ENCODE measurements at places on chromosomes 3 and 15. TPM values are rescaled to one million over a fixed set of nuclear protein-coding genes. Genes with fewer than 3 reads are reported as not detected.

DNA sequence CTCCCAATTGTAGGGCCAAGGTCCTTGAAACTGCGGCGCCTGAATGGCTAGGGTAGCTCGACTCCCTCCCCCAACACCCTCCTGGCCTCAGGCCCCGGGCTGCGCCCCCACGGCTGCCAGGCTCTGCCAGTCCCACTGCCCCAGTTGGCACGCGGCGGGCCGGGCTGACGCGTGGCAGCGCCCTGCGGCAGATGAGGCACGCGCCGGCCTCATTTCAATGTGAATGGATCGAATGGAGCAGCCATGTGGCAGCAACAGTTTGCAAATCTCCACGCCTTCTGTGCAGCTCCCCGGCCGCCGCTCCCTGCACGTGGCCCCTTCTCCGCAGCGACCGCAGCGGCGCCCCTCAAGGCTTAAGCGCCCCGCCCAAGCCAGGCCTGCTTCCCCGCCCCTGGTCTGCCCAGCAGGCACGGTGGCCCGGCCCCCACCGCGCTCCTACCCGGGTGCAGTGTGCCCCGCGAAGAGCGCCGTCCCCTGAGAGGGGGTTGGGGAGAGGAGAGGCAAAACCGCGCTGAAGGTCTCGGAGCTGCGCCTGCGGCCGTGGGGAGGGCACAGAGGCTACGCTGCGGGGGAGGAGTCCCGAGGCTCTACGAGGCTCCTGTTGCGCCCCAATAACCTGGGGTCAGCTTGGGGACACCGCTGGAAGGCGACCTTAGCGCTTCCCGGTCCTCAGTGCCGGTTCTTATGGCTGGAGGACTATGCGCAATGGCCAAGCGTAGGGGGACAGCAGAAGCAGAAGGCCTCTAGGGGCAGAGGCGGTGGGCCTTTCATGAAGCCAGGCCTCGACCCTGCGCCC, 3.1 kb upstream of the DLL4 start:
- no peak for DNase-seq

GRCh38 chr3:171810629-171811294, 479 bp upstream of the PLD1 start:
- no peak for DNase-seq

GRCh38 chr3:42680806-42681205, 4.5 kb upstream of the KLHL40 start:
- no peak for DNase-seq

DNA sequence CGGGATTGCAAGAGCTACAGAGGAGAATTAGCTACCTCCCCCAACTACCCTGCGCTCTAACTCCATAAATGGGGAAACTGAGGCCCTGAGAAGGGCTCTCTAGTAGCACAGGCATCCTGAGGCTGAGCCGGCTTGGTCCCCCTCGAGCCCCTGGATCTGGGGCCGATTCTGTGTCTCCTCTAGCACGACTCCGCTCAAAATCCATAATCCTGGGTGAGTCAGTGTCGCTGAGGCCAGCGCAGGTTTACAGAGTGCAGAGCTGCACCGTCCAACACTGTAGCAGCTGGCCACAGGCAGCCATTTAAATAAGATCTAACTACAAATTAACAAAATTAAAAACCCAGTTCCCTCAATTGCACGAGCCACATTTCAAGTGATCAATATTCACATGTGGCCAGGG, 10.8 kb downstream of the GATA2 start:
- no peak for DNase-seq

- DNase-seq: no peak
These were observed 19.7 kb downstream of the MYL3 start for GRCh38 chr3:46843508-46843907.

DNA sequence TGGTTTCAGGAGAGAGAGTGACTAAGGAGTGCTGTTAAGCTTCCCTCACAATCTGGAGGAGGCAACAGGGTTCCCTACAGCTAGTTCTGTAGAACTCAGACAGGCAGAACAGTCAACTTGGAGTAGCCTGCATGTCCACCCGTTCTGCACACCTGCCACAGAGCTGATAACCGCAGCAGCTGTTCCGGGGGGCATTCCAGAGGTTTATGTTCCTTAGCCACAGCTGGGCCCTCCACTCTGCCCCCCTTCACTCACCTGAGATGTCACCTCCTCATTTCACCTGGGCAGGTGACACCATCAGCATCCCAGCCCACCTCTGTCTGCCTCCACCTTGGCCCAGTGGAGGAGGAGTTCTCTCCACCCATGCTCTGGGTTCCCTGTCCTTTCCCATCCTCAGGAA, 22.6 kb downstream of the XYLB start:
- DNase-seq: no peak

DNA sequence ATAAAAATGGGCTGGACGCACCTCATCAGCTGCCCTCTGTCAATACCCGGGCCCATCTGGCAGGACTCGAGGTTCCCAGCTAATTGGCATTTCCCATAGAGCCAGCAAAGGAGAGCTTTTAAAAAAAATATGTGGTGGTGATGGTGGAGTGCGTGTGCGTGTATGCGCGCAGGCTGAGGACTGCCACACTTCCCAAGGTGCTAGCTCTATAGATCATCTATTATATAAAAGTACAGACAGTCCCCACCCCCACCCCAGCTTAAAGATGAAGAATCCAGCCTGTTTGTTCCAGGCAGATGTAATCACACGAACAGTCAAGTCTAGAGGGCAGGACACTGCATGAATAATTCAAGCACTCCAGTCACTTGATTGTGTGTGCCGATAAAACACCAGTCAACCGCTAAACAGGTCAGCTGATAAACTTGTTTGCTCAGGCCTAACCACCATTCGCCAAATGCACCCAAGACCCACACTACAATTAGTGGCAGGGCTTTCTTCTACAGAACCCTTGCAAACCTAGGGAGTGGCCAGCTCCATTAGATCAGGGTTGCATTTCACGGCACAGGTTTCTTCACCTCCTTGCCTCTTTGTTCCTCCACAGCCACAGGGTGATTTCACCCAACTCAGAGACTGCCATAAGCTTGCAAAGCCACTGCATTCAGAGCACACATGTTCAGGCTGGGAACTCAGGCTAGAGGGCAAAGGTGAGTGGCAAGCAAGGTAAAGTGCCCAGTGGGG, 5.8 kb downstream of the TLE3 start:
- DNase-seq: no peak

DNA sequence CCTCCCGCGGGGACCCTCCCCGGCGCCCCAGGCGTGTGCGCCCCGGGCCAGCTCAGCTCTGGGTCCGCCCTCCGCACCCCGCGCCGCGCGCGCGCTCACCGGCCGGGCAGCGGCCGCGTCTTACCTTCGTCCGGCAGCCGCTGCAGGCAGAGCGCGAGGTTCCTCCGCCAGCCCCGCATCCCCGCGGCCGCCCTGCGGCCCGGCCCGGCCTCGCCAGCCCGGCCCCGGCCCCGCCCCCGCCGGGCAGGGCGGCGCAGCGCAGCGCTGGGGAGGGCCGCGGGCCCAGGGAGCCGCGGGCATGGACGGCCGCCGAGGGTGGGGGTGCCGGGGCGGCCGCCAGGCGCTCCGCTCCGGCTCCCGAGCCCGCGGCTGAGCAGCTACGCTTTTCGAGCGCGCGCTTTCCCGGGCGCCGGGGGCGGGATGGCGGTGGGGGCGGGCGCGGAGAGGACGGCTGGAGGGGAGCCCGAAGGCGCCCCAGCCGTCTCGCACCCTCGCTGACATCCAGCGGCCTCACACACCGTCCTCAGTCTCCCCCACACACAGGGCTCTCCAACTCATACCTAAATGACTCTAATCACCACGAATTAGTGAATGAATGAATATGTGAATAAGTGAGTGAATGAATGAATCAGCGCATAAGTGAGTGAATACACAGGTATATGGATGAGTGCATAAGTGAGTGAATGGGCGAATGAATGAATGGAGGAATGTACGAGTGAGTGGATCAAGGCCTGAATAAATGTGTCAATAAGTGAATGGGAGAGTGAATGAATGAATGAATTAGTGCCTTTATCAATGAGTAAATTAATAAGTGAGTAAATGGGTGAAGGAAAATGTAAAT, 48.5 kb upstream of the CCDC174 start:
- no peak for DNase-seq

GRCh38 chr3:29324180-29324651, 43.3 kb downstream of the RBMS3 start:
- DNase-seq: no peak

DNA sequence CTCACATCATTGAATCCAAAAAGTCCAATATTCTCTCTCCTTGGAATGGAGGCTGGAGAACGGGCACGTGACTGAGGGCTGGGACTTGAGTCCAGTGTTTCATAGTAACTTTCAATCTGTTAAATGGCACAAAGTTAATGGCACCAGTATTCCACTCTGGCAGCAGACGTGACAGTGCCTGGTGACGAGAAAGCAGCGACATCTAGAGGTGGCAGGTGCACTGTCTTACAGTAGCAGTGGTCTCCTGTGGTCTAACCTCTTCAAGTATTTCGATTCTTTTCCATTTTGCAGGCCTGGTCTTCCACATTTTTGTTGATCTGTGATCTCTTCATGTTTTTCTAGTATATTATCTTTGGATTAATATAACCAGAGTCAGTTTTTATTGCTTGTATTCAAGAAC, 107.1 kb downstream of the OXSM start:
- peak; percentile 15 for DNase-seq

GRCh38 chr3:487614-488013, 291.1 kb downstream of the CHL1 start:
- no peak for DNase-seq

- no peak for DNase-seq
These were observed 43.5 kb downstream of the FMN1 start for GRCh38 chr15:33150971-33151370.

The CLRN1 gene
- total RNA-seq: not detected

The ANKDD1A gene
- 2.3 TPM for total RNA-seq

The CDHR4 gene
- total RNA-seq: not detected

Data from activated naive CD4-positive, alpha-beta T cell treated with anti-CD3 and anti-CD28 coated beads for 36 hours (primary cell).